Globus pallidus (tissue), 1 donor: ENCODE measurements at places on chromosomes 2 and 18.

GRCh38 chr18:27143580-27144287, 41.4 kb downstream of the CHST9 start:
- no peak for DNase-seq

- no peak for DNase-seq
Measured at GRCh38 chr2:201452058-201452921, 750 bp downstream of the STRADB start.

DNA sequence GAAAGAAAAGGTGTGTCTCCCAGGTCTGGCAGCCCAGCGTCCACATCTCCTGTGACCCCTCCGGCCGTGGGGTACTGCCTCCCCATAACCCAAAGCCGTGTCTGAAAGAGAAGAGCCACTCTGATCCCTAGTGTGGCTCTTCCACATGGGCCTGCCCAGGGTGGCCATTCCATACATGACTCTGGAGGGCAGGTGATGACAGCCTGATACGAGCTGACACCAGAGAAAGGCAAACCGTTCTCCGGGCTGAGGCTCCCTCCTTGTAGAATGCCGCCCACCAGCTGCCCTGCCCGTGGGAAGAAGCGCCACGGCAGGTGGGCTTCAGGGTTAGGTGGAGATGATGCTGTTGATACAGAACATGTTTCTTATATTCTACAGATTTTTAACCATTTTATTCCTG, 451.6 kb upstream of the SALL3 start:
- no peak for DNase-seq

DNA sequence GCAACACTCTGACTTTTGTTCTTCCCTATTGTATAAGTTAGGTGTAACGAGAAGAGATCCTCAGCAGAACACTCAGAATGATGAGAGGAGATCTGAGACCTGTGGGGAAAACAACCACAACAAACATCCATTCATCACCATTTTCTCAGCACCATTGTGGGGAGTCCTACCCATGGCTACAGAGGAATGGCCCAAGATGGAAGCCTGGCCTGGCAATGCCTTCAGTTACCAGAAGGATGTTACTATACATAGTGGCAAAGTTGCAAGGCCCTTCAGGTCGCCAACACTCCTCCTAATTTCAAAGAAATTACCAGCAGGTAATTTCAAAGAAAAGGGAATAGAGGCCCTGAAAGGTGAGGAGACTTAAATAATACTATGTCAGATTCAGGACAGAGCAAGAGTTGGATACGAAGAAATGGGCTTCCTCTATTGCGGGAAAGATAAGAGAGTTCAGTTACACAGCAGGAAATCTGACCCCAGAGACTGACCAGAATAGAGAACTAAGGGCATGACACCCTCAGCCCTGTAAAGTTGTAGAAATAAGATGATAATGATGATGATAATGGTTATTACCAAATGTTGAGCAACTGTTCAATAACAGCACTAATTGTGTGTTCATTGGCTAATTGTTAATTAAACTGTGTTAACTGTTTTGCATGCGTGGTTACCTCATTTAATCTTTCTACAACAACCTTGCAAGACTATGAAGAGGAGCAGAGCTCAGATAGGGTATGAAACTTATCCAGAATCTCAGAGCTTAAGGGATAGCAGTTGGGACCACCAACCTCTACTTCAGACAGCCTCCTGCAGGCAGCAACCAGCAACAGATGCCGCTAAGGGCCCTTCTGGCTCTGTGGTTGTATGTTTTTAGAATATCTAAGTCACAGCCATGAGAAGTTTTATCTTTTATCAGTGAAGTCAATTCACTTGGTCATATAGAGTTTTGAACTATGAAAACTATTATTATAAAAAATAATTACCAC, 37.5 kb downstream of the DHRS9 start:
- no peak for DNase-seq

- no peak for DNase-seq
Measured at GRCh38 chr2:10452956-10453904, 5.1 kb upstream of the ODC1 start.

DNA sequence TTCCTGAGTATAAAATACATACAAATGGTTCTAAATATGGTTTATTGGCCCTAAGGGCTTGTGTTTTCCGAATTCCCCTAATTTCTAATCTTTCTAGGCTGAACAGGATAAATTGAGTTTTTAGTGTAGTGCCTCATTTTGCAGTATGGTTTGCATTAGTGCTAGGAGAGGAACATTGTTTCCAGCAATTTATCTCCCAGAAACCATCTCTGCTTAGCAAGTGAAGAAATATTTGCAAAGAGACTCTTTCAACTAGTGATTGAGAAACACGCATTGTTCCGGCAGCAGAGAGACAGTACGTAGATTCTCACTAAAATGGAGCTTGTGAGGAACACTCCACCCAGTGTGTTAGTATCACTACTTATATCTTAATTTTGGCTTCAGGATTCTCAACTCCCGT, 177.8 kb upstream of the EPAS1 start:
- no peak for DNase-seq

DNA sequence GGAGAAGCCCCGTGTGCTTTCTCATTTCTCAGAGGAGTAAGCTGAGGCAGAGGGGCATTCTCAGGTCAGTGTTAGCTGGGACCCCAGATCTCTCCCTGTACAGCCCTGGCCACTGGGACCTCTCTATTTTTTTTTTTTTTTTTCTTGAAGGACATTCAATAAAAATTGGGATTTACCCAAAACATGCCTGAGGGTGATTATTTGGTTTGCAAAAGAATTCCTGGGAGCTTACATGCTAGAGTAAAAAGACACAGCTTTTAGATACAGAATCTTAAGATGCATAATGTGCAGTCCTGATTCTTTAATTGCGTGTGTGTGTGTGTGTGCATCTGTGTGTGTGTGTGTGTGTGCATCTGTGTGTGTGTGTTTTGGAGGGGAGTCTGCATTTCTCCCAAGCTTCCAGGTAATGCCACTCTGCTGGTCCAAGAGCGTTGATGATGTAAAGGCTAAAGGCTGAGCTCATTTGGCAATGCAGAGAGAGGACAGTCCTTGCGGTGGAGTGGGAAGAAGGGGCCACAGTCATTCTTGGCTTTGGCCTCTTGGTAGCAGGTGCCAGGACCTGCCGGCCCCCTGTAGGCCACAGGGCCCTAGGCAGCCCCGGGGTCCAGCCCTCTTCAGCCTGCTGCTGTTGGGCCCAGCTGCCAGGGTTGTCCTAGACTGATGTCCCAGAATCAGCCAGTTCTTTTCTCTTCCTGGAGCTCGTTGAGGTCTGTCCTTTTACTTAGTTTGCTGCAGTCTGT, 74.1 kb upstream of the MCFD2 start:
- DNase-seq, result peak; percentile 65

DNA sequence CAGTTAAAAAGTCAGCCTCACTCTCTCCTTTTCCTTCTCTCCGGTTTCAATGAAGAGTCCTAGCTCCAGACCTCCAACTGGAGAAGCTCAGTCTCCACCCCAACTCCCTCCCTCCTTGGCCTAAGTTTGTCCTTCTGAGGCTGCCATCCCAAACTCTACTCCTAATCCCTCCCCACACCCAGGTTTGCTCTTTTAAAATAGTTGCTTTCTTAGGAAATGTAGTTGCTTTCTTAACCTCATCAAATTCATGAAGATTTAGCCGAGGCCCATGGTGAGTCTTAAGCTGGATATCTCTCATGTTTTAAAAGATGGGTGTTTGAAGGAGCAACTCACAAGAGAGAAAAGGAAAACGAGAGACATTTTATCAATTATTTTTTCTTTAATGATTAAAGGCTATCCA, 937 bp upstream of the LANCL1 start:
- no peak for DNase-seq

DNA sequence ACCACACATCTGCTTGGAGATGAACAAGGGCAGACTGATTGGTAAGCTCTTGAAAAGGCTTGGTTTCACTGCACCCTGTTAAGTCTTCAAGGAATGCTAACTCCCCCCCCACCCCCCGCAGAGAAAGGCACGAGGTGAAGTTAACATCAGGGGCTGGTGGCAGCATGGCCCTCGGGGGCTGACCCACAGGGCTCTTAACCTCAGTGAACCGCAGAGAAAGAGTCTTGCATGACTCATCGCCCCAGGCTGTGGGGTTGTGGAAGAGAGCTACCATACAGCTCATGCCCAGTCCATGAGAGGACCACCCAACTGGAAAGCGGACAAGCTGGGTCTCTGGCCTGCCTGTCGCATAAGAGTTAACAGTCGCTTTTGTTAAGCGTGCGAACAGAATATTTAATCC, 10.6 kb upstream of the CEP68 start:
- DNase-seq, result no peak

DNA sequence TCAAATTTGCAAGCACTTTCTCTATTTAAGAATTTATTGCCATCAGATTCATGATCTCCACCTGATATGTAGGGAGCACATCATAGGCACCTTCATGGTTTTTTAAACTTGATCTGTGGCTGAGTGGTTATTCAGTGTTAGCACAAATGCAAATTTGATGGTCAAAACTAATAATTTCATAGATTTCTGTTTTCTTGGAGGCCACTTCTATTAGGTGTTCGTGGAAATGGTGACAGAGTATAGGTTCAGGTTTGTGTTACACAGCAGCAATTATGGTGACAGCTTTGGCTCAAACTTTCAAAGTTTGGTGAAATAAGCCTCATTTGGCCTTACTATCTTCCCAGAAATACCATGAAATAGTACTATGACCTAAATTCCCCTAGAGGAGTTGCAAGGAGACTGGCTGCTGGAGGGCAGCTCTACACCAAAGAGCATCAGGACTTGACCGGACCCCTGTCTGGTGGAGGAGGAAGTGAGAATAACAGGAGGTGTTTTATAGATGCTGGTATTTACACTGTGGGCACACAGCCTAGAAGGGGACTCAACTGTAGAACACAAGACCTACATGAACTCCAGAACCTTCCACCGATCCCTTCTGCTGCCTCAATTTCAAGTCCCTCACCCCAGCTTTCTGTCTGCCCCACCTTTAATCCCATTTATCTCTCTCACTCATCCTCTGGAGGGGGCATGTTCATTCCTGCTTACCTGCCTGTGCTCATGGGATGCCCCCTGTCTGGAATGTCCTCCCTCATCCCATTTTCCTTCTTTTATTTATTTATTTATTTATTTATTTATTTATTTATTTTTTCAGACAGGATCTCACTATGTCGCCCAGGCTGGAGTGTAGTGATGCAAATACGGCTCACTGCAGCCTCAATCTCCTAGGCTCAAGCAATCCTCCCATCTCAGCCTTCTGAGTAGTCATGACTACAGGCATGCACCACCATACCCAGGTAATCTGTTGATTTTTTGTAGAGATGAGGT, 132.9 kb upstream of the SIX2 start:
- DNase-seq, result no peak

GRCh38 chr2:153072813-153073212, 354.4 kb downstream of the ARL6IP6 start:
- no peak for DNase-seq

DNA sequence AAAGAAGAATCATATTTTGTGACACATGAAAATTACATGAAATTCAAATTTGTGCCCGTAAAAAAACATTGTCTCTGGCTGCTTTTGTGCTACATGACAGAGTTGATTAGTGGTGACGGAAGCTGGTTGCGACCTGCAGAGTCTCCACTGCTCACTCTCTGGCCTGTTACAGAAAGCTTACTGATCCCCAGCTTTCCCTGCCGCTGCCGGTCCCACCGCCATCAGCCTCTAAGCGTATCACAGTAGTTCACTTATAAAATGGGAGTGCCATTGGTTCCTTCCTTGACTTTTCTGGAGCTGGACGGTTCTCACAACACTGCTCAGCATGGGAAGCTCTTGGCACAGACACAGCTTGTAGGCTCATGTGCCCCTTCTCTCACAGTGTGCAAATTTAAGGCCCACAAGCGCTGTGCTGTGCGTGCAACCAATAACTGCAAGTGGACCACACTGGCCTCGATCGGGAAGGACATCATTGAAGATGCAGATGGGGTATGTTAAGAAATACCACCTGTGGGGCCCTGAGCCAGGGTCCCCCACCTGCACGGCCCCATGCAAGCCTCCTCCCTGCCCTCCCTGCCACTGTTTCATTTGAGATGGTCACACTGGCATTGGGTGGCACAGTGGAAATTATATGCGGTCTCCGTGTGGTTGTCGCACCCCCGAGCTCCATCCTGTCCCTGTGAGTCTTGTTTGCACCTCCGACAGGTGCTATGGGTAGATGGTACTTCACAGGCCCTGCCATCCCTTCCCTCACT, 81.3 kb downstream of the DGKD start:
- DNase-seq, result no peak

DNA sequence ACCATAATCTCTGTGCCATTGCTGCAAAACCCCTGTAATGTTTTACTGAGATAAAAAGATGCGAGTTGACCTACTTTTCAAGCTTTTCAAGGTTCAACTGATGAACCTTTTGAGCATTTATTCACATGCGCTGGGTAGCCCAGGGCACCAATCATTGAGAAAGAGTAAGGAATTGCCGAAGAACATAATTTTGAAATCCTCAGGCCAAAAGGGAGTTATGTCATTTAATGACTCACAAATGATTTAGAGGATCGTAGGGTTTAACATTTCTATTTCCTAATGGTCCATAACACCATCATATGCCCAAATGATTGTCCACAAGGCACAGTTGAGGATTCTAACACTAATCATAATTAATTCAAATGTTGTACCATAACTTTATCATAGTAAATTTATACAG, 20.2 kb upstream of the DLX1 start:
- no peak for DNase-seq

GRCh38 chr2:233433029-233433428, 78.7 kb downstream of the DGKD start:
- no peak for DNase-seq

DNA sequence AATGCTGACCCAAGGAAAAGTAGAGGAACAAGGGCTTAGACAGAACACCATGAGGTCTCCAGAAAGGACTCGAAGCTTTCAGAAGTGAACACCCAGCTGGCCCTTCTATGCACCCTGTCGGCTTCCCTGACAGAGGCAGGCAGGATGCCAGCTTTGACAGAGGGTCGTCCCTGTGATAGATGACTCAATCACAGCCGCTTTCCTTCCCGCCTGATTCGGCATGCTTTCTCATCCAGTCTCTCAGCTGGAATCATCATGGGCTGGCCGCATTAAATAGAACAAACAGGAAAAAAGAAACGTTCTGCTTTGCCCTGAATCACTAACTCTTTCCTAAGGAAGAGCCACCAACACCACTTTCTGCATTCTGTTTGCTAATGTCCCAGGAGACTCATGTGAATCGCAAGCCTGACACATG, 140.3 kb upstream of the RAB12 start:
- no peak for DNase-seq

GRCh38 chr2:227267410-227268115, 57.5 kb upstream of the MFF start:
- peak; percentile 15 for DNase-seq

- no peak for DNase-seq
Measured at GRCh38 chr2:234368861-234369261, 128.0 kb downstream of the ARL4C start.

GRCh38 chr18:11437046-11437445, 172.3 kb upstream of the SLC35G4 start:
- DNase-seq, result no peak

DNA sequence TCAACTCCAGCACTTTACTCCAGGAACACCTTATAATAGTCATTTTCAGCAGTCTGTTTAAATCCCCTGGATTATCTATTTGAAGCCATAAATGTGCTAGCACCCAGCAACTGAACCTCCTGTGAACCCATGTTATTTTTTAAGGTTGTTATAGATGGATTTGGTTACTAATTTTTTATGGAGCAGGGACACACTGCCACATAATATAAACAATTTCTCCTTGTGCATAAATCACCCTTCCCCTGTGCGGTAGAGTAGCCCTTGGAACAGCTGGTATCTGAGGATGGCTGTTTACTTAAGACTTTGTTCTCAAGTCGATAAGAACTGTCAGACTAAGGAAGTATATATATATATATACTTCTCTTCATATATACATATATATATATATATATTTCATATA, 367.4 kb downstream of the EPHA4 start:
- DNase-seq, result no peak
